SHP77 (cell line): ENCODE measurements at places on chromosomes 4 and X.

- DNase-seq: no peak
Observed at GRCh38 chr4:139965789-139966188, 188.2 kb downstream of the MAML3 start.

GRCh38 chrX:458631-459061 lies 71.9 kb upstream of the PPP2R3B start:
- no peak for DNase-seq

- no peak for DNase-seq
Observed at GRCh38 chrX:23857363-23857762, 50.4 kb downstream of the APOO start.

DNA sequence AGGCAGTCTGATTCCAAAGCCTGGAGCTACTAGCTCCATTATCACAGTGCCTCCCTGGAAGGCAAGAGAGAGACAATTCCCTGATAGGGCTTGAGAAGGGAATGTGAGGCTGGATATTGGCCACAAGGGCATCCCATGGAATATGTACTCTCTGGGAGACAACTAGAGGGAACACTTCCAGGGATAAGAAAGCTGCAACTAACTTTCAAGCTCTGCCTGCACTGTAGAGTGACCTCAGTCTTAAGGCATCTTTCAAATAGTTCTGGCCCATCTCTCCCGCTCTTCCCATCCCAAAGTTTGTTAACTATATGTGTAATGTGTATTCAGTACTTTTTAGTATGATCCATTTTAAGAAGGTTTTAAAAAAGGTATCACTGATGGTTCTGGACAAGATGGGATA lies 13.1 kb upstream of the RNF212 start:
- no peak for DNase-seq

GRCh38 chrX:1555370-1555769 lies 18.4 kb upstream of the P2RY8 start:
- DNase-seq: no peak

DNA sequence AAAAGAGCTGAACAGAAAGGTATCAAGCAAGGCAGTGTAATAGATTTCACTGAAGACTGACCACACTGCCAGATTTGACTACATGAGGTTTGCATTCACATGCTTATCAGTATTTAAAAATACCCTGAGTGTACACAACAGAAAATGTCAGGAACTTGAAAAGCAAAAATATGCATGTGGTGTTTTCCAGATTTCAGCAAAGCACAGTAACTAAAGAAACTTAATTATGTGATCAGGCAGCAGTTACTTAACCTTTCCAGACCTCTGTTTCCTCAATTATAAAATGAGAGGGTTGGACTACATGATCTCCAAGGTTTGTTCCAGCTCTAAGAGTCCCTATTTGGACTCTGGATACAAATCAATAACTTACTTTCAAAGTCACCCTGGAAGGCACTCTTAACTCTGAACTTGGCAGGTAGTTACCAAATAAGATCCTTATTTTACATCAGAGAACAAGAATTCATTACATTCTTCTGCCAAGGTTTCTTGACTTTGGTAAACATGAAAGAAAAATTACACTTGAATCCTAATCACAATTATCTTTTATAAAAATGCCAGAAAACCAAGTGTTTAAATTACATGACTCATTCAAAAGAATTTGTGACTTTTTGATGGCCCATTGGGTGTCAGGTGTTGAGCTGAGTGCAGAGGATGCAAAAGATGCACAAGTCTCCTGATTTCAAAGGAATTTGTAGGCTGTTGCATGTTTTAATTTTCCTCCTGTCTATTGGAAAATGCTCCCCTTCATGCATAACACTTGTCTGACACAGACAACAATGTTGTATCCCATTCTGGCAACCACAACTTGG lies 241.6 kb downstream of the MGST2 start:
- DNase-seq: no peak

DNA sequence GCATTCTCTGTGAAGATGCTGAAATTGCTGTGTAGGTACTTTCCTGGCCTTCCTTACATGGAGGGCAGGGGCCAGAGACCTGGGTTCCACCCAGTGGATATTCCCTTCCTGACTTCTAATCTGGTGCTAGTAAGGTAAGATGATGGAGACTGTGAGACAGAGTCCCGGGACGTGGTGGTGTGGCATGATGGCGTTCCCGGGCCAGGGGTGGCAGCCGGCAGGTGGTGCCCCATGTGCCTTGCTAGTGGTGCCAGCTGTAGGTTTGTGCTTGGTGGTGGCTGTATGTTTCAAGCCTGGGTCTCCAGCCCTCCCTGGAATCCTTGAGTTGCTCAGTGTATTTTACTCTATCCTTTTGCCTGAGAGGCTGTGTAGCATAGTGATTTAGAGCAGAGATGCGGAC lies 10.9 kb downstream of the STOX2 start:
- DNase-seq: no peak
